Kidney (tissue), 22 donors: ENCODE measurements at places on chromosomes 7 and 10.

GRCh38 chr10:43294241-43294658, 27.4 kb upstream of the RASGEF1A start:
- no peak for DNase-seq

GRCh38 chr10:112701211-112701877, 248.7 kb upstream of the TCF7L2 start:
- DNase-seq, result no peak

DNA sequence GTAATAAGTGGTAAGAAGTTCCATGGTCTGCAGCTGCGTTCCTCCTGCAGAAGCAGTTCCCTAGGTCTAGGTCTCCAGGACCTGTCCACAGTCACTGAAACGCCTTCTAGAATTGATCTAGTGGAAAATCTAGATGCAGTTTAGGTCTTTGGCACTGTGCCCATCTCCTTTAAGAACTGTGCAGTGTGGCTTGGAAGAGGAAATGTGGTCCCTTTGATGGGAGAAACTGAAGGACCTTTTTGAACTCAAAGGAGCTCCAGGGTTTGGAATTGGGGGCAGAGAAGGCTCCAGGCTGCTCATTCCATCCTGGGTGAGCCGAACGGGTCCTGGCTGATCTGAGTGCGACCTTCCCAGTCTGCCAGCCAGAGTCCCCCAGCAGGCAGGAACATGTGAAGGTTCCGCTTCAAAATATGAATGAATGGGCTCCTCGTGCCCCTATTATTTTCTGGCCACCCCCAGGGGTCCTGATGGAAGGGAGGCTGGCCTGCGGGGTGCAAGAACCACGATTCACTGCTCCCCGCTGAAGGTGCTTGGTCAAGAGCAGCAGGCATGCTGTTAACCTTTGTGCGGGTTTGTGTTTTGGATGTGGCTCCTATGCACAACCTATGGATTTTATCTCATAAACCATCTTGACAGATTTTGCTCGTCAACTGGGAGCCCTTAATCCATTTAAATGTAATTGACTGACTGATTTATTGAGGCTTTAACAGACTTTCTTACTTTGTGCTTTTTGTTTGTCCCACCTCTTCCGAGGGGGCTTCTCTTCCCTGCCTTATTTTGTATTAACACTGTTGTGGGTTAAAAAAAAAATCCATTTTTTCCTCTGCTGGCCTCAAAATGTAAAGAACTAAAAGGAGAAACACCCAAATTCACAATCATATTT, 36.7 kb downstream of the ZNF467 start:
- no peak for DNase-seq

DNA sequence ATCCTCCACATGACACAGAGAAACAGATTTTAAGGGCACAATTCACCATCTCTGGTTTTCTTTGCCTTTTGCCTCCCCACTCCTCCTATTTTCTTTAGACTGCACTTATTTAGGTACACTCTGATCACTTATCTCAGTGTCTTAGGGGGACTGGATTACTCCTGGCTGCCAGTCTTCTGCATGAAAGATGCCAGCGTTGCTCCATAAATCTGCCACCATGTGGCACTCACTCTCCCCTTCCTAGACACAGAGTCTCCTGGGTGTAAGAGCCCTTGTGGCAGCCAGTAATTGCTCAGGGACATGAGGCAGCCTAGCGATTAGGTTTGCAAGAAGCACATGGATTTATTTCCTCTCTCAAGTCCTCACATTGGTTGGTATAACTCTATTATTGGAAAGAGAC, 34.5 kb upstream of the RBM20 start:
- no peak for DNase-seq

GRCh38 chr7:23791721-23792120, 81.7 kb downstream of the STK31 start:
- no peak for DNase-seq

DNA sequence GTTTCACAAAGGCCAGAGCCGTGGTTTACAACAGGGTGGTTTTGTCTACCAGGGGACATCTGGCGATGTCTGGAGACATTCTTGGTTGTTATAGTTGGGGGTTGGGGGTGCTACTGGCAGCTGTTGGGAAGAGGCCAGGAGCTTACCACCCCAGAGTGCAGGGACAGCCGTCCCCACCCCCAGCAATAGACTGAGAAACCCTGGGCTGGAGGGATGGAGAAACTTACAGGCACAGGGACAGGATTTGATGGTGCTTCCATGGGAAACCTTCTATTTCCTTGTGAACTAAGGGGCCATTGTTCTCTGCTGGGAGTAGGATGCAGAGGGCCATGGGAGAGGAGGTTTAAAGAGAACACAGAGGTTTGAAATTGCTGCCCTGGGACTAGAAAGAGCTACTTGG, 10.9 kb downstream of the ADCK2 start:
- no peak for DNase-seq

GRCh38 chr10:133329491-133330202, 7.0 kb downstream of the CALY start:
- DNase-seq, result peak; percentile 91

DNA sequence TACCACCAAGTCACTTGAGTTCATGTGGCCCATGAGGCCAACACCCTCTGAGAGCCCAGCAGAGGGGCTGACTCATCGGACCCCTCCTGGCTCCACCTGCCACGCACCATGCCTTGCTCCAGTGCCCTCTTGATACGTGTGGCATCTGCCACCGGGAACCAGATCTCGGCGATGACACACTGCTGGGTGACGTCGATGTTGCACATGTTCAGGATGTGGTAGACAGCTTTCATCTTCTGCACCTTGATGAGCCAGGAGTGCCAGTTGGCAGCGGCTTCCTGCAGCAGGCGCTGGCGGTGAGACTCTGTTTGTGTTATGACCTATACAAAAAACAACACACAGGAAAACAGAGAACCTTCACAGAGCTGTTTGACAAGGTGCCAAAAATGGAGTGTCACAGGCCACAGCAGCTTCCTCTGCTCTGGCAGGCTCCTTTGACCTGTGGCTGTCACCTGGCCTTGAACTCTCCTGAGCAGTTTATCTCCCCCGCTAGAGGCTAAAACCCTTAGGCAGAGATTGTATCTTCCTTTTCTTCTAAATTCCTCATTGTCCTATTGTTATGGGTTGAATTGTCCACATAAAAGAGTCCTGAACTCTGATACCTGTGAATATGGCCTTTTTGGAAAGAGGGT, 45.2 kb upstream of the TMEM213 start:
- peak; percentile 40 for DNase-seq

- no peak for DNase-seq
These were observed 13.0 kb downstream of the VWA2 start for GRCh38 chr10:114252092-114252491.

DNA sequence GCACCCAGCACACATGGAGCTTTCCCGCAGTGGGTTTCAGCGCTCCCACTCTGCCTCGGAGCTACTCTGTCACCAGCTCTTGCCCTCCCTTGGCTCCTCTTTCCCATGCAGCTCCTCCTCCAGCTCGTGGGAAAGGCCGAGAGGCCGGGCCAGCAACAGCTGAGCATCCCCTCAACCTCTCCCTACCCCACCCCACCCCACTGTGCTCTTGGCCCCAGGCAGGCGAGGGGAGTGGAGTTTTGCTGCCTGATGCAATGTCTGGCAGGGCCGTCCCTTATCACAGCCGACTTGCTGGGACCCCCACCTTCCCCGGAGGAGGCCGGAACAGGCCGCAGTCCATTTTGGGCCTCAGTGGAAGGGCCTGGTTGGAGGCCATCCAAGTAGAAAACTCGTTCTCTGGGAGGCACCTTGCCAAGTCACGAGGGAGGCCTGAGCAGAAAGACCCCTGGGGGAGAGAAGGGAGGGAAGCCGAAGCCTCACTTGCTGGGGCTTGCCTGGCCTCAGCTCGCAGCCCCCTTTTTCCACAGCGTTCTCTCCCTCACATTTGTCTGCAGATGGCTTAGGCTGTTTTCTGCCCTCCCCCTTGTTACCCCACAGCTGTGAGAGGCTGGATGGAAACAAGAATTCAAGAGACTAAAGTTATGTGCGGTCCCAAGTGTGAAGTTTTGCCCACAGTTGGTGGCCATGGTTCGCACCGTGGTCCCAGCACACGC, 35.3 kb downstream of the CHST3 start:
- peak; percentile 95 for DNase-seq

- peak; percentile 70 for DNase-seq
These were observed 183.1 kb downstream of the TAX1BP1 start for GRCh38 chr7:27922907-27923641.

GRCh38 chr7:3065724-3066143, 22.1 kb upstream of the CARD11 start:
- peak; percentile 44 for DNase-seq
